ENCODE measurements at places on chromosomes 5 and 9.

DNA sequence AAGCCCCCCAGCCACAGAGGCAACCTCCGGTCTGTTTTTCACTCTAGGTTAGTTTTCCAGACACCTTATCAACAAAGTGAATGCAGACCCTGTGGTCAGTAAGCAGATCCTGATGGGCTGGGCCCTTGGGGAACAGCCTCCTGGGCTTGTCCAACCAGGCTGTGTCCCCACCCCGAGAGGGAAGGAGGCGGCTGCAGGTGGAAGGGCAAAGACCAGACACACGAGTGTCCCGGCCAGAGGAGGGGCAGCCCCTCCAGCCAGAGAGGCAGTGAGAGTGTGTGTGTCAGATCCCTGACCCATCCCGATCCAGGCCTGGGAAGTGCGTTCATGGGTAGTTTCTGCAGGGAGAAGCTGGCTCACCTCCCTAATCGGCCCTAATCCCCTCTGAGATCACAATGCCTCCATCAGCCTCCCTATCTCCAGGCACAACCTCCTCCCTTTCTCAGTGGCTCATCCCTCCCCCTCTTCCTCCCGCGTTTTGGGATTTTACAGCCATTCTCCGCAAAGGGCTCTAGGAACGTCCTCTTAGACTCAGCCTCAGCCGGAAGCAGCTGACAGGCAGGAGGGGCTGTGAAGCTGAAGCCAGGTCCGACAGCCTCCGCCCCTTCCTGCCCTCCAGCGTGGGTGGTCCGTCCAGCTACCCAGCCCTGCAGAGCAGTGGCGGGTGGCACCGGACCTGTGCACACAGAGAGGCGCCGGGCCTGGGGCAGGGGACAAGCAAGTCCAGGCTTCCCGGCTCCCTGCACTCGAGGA lies 9.7 kb downstream of the SLC12A7 start:
- DNase-seq: no peak

GRCh38 chr5:18764161-18764560 lies 1129.9 kb downstream of the TAF11L14 start:
- no peak for DNase-seq

DNA sequence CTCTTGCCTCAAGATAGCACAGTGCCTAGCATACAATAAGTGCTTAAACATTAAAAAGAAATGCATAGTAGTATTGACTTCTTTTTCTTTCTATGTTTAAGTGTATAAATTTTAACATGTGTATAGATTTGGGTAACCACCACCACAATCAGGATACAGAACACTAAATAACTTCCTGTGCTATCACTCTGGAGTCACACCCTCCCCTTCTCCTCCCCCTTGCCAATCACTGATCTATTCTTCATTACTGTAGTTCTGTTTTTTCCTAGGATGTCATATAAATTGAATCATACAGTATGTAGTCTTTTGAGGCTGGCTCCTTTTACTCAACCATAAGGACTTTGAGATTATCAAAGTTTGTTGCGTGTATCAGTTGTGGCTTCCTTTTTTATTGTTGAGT lies 68.5 kb downstream of the OSTF1 start:
- no peak for DNase-seq

- no peak for DNase-seq
Observed at GRCh38 chr5:151703227-151703626, 16.5 kb upstream of the SPARC start.

GRCh38 chr9:116435706-116436105 lies 251.4 kb upstream of the TRIM32 start:
- DNase-seq: no peak

All from cortex of kidney (tissue), 1 donor.